SW 1271 (cell line): ENCODE measurements at places on chromosomes 4 and X.

DNA sequence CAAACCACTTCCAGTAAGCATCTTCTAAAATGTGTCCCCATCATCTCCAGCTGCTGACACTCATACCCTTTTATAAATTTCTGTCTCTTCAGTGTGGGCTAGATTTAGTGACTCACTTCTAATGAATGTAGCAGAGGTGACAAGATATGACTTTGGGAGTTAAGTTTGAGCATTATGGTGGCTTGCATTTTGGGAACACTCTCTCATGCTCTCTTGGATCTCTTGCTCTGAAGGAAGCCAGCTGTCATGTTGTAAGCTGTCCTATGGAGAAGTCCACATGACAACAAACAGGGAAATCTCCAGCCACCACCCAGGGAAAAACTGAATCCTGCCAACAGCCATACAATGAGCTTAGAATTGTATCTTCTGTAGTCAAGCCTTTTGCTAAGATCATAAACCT is 691.3 kb upstream of the PCDH7 start:
- no peak for DNase-seq

DNA sequence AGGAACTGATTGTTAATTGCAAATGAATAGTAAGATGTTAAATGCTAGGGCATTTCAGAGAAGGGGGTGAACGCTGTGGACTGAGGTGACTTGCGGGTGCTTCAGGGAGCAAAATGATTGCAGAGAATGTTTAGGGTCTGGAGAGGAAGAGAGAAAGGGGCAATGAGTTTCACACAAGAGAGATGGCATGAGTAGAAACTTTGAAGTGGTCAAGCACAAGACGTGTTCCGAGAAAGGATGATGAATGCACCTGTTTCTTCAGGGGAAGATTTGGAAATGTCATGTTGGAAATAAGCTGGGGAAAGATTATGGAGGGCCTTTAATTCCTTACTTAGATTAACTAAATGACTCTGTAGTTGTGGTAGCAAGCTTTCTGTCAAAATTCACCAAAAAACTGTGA is 43.4 kb downstream of the DTHD1 start:
- DNase-seq, result no peak

DNA sequence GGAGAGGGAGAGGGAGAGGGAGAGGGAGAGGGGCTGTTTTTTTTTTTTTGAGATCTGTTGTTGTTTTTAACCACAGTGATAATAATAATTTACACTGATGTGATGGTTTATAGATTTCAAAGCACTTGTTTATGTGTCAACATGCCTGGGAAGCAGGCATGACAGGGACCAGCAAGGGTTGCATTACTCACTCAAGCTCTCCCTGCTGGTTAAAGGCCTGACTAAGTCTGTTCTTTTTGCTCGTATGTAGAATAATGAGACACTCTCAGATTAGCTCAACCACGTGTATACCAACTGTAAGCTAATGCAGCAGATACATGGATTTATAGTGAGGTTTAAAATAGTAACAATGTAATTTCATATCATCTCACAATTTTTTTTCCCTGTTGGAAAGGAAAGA is 134.6 kb upstream of the BOD1L1 start:
- no peak for DNase-seq

- no peak for DNase-seq
Measured at GRCh38 chr4:1253831-1254230, 4.9 kb upstream of the CTBP1 start.

DNA sequence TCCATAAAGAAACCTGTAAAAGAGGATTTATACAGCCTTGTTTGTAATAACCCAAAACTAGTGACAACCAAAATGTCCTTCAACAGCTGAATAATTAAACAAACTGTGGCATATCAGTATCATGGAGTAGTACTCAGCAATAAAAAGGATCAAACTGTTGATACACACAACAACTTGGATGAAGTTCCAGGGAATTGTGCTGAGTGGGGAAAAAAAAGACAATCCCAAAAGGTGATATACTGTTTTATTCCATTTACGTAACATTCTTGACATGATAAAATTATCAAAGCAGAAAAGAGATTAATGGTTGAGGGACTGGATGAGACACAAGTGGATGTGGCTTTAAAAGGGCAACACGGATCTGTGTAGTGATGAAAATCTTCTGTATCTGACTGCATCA is 7.8 kb downstream of the CLIC2 start:
- DNase-seq, result no peak

- DNase-seq, result no peak
Measured at GRCh38 chrX:150119323-150119722, 181.0 kb upstream of the EOLA2 start.

DNA sequence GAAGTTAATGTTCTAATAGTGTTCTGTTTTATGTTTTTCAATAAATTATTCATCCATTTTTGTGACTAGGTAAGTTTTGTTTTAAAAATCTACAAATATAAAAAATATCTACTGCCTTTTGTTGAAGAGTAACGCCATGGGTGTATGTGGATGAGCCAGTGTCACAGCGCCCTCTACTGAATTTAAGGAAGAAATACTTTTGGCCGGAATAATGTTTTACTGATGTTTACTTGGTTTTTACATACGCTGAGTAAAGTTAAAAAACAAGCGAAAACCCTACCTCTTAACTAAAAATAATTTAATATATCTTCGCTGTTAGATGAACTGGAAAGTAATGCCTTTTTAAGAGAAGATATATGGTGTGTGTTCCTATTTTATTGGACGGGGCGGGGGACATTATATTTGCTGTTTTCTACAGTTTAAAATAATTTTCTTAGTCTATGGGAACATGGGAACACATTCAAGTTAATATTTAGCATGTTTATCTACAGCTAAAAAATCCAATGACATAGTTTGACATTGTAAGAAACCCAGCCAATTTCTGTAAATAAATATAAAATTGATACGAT is 86.1 kb downstream of the CPE start:
- DNase-seq, result no peak

GRCh38 chr4:41881981-41882624 is 53.1 kb upstream of the TMEM33 start:
- no peak for DNase-seq

DNA sequence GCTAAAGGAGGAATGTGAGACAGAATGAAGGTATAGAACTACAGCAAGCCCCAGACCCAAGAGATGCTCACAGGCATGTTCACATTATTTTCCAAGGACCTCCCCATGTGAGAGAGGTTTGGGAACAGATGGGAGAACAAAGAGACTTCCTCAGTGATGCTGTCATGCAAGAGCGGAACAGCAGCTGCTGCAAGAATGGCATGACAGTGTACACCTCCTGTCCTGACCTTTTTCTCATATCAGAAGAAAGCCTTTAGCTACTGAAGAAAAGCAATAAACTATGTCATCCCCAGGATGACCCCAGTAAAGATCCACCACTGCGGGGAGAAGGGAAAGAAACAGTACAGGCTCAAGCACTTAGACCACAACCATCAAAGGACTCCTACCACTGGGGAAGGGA is 7.2 kb downstream of the PRDM5 start:
- no peak for DNase-seq

DNA sequence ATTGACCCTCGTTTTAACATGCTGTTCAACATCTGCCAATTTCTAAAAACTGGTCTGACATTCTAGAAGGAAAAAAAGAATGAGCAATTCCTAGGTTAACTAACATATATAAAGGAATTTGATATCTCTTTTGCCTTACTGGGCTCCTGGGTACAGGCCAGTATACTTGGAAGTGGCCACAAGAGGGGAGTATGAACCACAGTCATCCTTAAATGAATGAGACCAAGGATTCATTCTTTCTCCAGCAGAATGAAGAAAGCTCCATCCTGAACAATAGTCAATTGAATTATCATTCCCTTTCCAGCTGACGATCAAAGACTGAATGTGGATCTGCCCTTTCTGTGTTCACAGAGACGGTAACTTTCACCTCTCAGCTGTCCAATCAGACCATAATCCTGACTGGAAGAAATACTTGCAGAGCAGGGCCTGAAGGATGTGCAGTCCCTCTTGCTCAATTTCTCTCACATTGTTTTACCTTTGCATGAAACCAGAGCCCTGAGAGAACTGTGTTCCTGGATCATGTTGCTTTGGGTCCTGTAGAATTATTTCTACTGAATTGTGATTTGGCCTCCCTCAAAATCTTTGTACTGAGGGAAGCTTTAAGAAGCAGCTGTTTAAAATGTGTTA is 14.8 kb upstream of the SPARCL1 start:
- no peak for DNase-seq
